Regular cardiac myocyte (primary cell): ENCODE measurements at places on chromosomes 11 and 22. TPM values are rescaled to one million over a fixed set of nuclear protein-coding genes. Genes with fewer than 3 reads are reported as not detected.

Gene GALR3
- not detected in 2 replicates for total RNA-seq

Gene TBX10
- total RNA-seq: not detected in 2 replicates

Gene RAB38
- total RNA-seq: 0.28 and 1.7 TPM in 2 replicates

Gene LIF
- total RNA-seq: 79.2 and 97.8 TPM in 2 replicates

Gene GDPD5
- 3.6 and 5.1 TPM in 2 replicates for total RNA-seq
